Stimulated activated CD8-positive, alpha-beta memory T cell treated with anti-CD3 and anti-CD28 coated beads, Interleukin-7, amount 100 ng/mL, for 48 hours (primary cell): ENCODE measurements at places on chromosomes 7 and 10.

GRCh38 chr7:44639671-44640321 is 33.4 kb downstream of the OGDH start:
- DNase-seq = no peak

DNA sequence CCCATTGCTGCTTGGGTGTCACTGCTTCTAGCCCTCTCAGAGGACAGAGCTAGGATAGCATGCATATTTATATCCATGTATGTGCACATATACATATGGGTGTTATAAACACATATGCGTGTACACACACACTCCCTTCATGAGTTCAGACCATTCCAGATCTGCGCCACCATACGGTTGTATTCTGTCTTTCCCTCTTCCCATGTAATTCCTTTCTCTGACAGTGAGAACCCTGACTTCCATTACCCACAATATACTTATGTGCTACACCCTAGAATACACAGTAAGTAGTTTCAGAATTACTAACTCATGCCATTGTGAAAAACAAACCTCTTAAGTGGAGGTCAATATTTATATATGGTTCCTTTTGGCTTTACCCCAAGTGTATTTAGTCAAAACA is 116.6 kb upstream of the SAMD8 start:
- DNase-seq = no peak

GRCh38 chr10:124027651-124028050 is 65.7 kb downstream of the CHST15 start:
- DNase-seq = no peak

DNA sequence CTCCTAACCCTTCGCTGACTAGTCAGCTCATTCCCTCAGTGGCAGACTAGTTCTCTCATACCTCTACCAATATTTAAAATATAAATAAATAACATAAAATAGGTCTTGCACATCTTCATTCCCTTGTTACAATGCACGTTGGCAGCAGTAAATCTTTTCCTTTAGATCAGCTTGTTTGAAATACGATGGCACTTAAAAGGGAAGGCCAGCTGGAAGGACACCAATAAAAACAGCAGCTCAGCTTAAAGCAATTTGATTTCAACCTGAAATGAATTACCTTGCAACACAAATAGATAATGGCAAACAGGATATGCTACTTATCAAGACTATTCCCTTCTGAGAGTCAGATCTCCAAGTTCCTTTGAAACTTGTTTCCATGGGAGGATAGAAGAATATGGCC is 321.8 kb downstream of the GFRA1 start:
- DNase-seq = no peak

GRCh38 chr7:81549484-81550016 is 220.3 kb downstream of the HGF start:
- no peak for DNase-seq

DNA sequence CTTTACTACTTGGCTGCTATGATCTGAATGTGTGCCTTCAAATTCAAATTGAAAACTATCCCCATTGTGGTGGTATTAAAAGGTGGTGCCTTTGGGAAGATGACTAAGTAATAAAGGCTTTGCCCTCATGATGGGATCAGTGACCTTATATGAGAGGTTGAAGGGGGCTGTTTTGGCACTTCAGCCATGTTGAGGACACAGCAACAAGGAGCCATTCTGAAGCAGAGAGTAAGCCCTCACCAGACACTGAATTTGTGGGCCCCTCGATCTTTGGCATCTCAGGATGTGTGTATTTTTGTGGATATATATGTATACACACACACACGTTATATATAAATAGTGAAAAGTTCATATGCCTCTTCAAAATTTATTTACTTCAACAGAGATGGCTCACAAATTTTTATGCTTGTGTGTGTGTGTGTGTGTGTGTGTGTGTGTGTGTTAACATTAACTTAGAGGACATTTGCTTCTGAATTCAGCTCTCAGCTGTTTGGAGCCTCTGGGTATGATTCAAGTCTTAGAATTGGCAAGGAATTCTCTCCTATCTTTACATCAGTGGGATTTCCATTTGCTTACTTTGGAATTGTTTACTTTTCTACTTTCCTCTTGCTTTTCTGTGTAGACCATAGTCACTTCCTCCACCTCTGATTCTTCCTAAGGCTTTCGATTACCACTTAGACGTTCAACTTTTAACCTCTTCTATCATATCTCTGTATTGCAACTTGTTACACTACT is 66.6 kb downstream of the MAGI2 start:
- no peak for DNase-seq

- no peak for DNase-seq
These were observed 610.2 kb downstream of the CALN1 start for GRCh38 chr7:71801976-71802375.

GRCh38 chr7:47551668-47552440 is 30.1 kb downstream of the TNS3 start:
- no peak for DNase-seq

GRCh38 chr7:15326044-15326644 is 235.7 kb downstream of the AGMO start:
- DNase-seq = no peak

GRCh38 chr7:151810441-151811232 is 66.3 kb downstream of the PRKAG2 start:
- DNase-seq = no peak

GRCh38 chr10:76651154-76651553 is 986.5 kb downstream of the KCNMA1 start:
- no peak for DNase-seq

GRCh38 chr7:28533731-28534531 is 121.6 kb downstream of the CREB5 start:
- DNase-seq = no peak

- DNase-seq = no peak
These were observed 29.8 kb downstream of the UBE2D4 start for GRCh38 chr7:43956027-43956426.

- DNase-seq = no peak
These were observed 5.4 kb downstream of the NOM1 start for GRCh38 chr7:156954941-156955340.

DNA sequence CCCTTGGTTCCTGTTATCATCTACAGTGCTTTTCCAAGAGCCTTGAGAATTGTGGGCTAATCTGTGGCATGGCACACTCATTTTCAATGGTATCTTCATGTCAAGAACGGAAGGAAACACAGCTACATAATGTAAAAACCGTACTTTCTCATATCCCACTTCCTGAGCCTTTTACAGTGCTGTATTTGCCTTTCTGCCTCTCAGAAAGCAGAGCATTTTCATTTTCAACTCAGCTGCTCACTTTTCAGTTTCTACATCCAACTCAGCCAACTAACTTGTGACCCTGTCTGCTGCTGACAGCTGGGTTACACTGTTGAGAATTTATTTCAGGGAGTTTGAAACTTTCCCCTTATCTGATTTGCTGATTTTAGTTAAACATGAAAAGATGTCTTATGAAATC is 875.8 kb upstream of the KCND2 start:
- no peak for DNase-seq

GRCh38 chr10:76509446-76509845 is 1078.0 kb downstream of the LRMDA start:
- DNase-seq = no peak

GRCh38 chr10:20635570-20635969 is 261.5 kb downstream of the NEBL start:
- DNase-seq = no peak

- DNase-seq = no peak
These were observed 29.8 kb downstream of the C10orf67 start for GRCh38 chr10:23314835-23315239.

- DNase-seq = no peak
These were observed 79.9 kb downstream of the HBP1 start for GRCh38 chr7:107248551-107249316.

- no peak for DNase-seq
These were observed 148.2 kb upstream of the TNS3 start for GRCh38 chr7:47730142-47730541.

DNA sequence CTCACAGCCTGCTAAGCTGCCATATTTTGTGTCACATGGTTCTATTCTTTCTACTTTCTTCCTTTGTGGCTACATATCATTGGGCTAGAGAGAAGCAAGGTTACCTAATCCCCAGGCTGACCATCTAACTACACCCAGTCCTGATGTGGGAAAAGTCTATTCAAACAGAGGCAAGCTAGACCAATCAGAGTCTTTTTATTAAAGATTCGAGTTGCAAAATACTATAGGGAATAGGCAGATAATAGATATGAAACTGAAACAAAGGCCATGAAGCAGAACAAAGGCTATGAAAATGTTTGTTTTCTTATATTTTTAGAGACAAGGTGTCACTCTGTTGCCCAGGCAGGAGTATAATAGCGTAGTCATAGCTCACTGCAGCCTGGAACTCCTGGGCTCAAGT is 36.7 kb downstream of the MTERF1 start:
- DNase-seq = no peak

DNA sequence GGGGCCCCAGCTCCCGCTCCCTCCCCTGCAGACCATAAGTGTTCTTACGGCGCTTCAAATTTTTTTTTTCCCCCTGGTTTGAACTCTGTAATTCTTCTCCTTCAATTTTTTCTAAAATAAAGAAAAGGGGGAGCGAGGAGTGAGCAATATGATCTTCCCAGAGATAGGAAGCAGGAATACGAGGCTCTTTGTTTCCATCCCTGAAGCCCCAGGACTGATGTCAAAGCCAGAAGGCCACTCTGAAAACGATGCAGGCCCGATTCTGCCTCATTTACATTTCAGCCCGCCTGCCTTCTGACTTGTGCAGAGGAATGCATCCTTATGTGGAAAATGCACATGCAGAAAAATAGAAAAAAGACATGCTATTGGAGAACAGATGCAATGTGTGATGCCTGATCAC is 401.5 kb upstream of the MKI67 start:
- DNase-seq = no peak
